ENCODE measurements at places on chromosomes 7 and 10. TPM values are rescaled to one million over a fixed set of nuclear protein-coding genes. Genes with fewer than 3 reads are reported as not detected.

SPDYE1 gene
- not detected for polyA plus RNA-seq

FLNC gene
- 0.01 TPM for polyA plus RNA-seq

GRCh38 chr7:92798517-92799249 is 37.7 kb downstream of the CDK6 start:
- H3K4me1 ChIP-seq = peaks cover 8% of the 10 kb centered on the region
- no peaks in the 10 kb centered on the region for H3K27me3 ChIP-seq
- H3K27ac ChIP-seq = no peak overlapping the region
- no peak for DNase-seq
- no peak overlapping the region for H3K4me3 ChIP-seq

DKK1 gene
- not detected for polyA plus RNA-seq

DNA sequence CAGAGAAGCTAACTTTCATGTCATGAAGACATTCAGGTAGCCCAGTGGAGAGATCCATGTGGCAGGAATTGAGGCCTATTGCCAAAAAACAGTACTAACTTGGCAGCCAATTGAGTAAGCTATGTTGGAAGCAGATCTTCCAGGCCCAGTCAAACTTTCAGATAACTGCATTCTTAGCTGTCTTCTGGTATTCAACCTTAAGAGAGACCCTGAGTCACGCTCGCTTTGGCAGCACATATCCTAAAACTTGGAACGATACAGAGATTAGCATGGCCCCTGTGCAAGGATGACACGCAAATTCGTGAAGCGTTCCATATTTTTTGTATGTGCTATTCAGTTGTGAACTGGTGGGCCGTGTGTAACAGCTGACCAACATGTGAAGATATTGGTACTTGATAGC is 17.6 kb upstream of the ZNF518A start:
- H3K27ac ChIP-seq = no peak overlapping the region
- H3K4me1 ChIP-seq = no peaks in the 10 kb centered on the region
- H3K27me3 ChIP-seq = peaks cover 40% of the 10 kb centered on the region
- H3K36me3 ChIP-seq = no peaks in the 10 kb centered on the region

GRCh38 chr7:42493436-42494198 is 256.6 kb upstream of the GLI3 start:
- H3K4me3 ChIP-seq = no peak overlapping the region
- DNase-seq = no peak
- H3K4me1 ChIP-seq = no peaks in the 10 kb centered on the region
- peaks cover 8% of the 10 kb centered on the region for H3K27me3 ChIP-seq
- no peak overlapping the region for H3K27ac ChIP-seq

GRCh38 chr10:129710510-129710847 is 243.4 kb downstream of the MGMT start:
- peaks cover 3% of the 10 kb centered on the region for H3K36me3 ChIP-seq
- no peaks in the 10 kb centered on the region for H3K27me3 ChIP-seq
- H3K4me3 ChIP-seq = no peak overlapping the region
- no peak overlapping the region for H3K27ac ChIP-seq
- peaks cover 7% of the 10 kb centered on the region for H3K4me1 ChIP-seq

- H3K4me1 ChIP-seq = no peaks in the 10 kb centered on the region
- H3K27me3 ChIP-seq = no peaks in the 10 kb centered on the region
- H3K27ac ChIP-seq = no peak overlapping the region
These were observed 356.3 kb upstream of the GALNT17 start for GRCh38 chr7:70775570-70776156.

GRCh38 chr7:101017064-101017777 is 2.7 kb upstream of the MUC17 start:
- H3K36me3 ChIP-seq = no peaks in the 10 kb centered on the region
- DNase-seq = peak; percentile 68
- peak overlapping the region; percentile 29 for H3K4me3 ChIP-seq
- H3K27me3 ChIP-seq = peaks cover 23% of the 10 kb centered on the region

Measured in CD14-positive monocyte (primary cell).